Inflammatory macrophage treated with lipopolysaccharide for 1 hour (primary cell): ENCODE measurements at places on chromosomes 11 and 22.

DNA sequence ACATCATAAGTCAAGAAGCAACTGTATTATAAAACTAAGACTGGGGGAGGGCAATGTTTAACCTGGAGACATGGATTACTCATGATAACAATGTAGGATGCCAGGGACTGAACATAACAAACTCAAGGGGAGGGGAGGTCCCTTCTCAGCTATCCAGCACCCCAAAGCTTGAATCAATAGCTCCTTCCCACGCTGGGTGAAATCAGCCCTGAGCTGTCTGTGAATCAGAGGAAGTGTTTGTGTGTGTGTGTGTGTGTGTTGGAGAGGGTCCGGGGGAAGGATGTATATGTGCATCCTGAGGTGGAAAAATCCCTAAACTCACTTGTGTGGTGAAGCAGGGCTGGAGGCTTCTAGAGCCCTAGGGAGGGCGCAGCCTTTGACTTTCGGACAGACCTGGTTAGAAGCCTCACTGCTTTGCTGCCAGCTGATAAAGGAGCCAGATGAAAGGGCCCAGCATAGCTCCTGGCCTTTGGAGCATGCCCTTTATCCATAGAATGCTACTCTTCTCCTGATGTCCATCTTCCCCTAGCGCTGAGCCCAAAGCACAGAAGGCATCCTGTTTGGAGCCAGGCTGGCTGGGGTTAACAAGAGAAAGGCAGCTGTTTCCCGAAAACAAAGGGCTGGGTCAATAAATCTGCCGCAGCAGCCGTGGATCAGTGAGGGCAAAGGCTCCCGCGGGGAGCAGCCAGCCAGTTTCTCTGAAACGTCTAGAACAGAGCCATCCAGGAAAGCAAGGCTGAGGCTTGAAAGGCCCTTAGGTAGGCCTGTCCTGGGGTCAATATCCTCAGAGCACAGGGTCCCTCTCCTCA, 35.8 kb downstream of the TNKS1BP1 start:
- no peak for DNase-seq

DNA sequence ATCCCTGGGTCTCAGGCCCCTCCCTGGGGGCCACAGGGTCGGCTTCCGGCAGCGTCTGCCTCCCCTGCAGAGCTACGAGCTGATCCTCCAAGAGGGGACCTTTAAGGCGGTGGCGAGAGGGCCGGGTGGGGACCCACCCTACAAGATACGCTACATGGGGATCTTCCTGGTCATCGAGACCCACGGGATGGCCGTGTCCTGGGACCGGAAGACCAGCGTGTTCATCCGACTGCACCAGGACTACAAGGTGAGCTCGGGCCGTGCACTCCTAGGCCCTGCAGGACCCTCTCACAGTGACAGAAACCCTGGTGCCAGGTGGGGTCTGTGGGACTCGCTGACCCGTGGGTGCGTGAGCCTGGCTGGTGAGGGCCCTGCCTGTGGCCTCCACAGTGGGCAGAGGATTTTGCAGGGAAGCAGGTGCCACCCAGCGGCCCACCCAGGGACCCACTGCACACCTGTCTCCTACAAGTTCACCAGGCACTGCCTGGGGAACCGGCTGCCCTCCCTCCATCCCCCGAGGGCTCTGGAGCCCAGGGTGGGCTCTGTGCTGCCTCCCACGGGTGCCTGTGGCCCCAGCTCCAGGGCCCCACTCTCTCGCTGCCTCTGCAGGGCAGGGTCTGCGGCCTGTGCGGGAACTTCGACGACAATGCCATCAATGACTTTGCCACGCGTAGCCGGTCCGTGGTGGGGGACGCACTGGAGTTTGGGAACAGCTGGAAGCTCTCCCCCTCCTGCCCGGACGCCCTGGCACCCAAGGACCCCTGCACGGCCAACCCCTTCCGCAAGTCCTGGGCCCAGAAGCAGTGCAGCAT, 13.7 kb downstream of the MUC5B start:
- DNase-seq = no peak

DNA sequence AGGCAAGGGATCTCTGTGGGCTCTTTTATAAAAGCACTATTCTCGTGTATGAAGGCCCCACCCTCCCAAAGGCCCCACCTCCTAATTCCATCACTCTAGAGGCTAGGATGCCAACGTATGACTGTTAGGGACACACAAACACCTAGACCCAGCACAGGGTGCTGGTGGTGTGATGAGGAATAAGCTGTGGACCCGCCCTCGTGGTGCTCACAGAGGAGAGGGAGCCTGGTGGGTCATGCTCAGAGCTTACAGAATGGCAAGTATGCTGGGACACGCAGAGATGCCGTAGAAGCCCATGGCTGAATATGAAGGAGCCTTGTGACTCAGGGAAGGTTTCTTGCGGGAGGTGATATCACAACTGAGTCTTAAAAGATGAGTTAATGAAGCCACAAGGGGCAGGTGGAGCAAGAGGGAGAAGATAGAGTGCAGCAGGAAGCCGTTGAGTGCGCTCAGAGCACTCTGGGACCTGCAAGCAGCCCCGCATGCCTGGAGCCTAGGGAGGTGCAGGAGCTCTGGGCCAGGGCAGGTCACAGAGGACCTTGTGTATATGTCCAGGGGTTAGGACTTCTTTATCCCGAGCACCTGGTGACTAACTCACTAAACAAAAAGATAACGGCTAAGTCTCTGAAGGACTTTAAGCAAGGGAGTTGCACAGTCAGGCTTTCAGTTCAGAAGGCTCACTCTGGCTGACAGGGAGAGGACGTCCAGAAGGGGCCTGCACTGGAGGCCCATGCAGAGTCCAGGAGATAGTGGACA, 160.9 kb downstream of the TRIM29 start:
- no peak for DNase-seq

GRCh38 chr11:79206951-79207350, 233.9 kb downstream of the TENM4 start:
- no peak for DNase-seq

GRCh38 chr11:76553554-76554476, 109.0 kb downstream of the EMSY start:
- DNase-seq = no peak

DNA sequence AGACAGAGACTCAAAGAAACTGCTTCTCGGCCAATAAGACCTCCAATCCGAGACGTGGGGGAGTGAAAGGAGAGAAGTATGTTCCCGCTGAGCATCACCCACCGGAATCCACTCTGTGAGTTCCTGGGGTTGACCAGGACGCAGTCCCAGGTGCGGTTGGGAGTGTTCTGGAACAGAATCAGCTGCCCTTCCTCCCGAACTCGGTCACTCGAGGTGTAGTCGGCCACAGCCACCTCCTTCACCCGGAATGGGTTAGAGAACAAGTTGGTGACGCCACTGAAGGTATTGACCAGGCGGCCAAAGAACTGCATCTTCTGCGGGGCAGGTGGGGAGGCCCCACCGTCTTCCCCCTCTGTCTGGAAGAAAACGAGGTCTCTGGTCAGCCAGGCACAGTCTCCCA, 12.5 kb downstream of the PLA2G6 start:
- DNase-seq = no peak

DNA sequence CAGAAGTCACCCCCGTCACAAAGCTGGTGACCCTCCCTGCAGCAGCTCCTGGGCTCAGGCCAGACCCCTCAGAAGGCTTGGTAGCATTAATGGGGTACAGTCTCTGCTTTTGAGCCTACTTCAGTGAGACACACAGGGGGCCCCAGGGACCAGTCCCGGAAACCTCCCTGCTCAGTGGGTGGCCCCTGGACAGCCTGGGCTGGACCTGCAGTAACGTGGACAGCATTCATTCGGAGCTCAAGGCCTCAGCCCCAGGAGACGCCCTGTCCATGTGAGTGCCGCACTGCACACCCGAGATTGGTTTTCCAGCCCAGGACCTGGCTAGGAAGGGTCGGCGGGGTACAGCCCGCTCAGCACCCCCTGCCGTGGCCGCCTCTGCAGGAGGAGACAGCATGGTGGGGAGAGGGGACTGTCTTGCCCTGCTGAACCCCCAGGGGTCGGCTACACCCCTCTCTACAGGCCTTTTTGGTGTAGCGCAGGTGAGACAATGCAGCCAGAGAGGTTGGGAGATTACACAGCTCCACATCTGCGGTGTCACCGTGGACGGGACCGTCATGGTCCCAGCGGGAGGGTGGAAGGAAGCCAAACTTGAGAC, 83.4 kb downstream of the FBLN1 start:
- no peak for DNase-seq

DNA sequence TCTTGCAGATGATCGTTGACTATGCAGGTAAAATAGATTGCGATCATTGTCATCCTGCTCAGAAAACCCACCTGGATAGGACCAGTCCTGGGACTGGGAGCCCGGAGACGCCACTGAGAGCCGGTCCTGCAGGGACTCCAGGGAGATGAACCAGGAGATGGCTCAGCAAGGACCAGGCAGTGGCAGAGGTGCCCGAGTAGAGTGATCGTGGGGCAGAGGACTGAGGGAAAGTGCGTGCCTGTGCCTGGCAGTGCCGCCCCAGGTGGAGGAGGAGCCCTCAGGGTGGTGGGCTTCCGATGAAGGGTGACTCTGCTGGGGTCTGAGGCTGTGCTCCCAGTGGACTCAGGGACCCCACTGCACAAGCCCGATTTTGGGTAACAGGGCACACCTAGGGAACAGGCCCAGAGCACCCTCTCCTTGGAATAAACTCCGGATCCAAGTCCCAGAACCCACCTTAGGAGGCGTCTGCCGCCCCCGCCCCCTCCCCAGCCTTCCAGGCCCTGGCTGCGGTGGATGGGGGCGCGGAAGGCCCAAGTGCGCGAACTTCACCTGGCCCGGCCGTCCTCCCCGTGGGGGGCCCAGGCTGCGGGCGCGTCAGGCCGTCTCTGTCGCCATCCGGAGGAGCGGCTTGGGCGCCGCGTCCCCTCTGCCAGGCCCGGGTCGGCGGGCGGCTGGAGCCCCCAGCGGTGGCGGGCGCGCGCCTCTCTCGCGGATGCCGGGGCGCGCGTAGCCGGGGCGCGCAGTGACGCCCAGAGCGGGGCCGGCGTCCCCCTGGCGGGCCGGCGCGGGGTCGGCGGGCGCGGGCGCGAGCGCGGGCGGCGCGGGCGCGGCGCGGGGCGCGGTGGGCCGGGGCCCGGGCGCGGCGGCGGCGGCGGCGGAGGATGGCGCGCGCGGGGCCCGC, 1338.8 kb downstream of the BRD1 start:
- no peak for DNase-seq

DNA sequence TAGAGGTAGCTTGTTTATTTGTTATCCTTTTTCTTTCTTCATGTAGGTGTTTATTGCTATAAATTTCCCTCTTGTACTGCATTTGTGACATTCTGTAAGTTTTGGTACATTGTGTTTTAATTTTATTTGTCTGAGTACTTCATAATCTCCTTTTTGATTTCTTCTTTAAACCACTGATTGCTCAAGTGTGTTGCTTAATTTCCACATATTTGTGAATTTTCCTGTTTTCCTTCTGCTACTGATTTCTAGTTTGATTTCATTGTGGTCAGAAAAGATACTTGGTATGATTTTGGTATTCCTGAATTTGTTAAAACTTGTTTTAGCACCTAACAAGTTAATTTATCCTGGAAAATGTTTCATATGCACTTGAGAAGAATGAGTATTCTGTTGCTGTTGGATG, 15.1 kb downstream of the OR10V1 start:
- no peak for DNase-seq

- DNase-seq = no peak
Measured at GRCh38 chr11:15565880-15566279, 451.2 kb downstream of the INSC start.

GRCh38 chr22:47355776-47356510, 593.5 kb downstream of the TBC1D22A start:
- no peak for DNase-seq

GRCh38 chr22:27597703-27598444, 203.7 kb downstream of the MN1 start:
- no peak for DNase-seq

DNA sequence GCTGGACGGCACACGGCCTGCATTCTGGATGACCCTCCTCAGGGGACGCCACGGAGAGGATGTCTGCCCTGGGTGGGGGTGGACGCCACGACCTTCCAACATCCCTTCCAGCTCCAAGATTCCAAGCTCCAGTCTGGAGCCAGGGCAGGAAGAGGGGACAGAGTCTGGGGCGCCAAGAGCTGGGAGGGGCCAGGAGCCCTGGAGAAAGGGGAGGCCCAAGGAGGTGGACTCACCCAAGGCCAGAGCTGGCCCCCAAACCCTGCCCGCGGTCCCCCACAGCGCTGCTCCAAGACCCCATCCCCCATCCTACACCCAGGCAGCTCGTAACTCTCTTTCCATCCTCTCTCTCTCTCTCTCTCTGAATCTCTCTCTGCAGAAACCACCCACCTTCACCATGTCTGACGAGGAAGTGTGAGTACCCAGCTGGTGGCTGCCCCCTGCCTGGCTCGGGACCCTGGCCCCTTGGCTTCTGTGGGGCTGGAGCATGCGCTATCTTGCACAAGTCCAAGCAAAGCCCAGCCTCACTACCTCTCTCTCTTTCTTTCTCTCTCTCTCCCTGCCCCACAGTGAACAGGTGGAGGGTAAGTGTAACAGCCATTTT, 3.1 kb downstream of the TNNT3 start:
- DNase-seq = no peak

DNA sequence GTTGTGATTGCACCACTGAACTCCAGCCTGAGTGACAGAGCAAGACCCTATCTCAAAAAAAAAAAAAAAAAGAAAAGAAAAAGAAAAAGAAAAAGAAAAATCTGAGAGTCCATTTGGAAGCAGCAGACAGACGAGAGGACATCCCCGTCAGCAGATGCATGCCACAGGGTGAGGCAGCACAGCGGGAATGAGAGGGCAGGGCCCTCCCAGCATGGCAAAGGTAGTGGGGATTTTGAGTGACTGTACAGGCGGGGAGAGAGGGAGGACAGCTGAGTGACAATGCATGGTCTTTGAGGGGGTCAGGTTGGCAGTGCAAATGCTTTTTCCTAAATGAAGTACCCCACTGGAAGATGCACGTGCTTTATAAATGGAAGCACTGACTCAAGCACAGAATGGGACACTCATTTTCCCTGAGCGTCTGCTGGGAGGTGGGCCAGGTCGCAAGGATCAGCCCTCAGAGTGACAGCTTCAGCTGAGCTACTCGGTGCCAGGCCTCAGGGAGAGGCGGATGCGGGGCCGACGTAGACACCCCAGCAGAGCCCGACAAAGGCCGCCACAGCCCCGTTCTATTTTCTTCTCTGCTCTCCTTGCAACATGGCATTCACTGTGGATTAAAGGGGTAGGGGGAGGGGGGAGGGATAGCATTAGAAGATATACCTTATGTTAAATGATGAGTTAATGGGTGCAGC, 113.5 kb downstream of the SHANK2 start:
- no peak for DNase-seq

DNA sequence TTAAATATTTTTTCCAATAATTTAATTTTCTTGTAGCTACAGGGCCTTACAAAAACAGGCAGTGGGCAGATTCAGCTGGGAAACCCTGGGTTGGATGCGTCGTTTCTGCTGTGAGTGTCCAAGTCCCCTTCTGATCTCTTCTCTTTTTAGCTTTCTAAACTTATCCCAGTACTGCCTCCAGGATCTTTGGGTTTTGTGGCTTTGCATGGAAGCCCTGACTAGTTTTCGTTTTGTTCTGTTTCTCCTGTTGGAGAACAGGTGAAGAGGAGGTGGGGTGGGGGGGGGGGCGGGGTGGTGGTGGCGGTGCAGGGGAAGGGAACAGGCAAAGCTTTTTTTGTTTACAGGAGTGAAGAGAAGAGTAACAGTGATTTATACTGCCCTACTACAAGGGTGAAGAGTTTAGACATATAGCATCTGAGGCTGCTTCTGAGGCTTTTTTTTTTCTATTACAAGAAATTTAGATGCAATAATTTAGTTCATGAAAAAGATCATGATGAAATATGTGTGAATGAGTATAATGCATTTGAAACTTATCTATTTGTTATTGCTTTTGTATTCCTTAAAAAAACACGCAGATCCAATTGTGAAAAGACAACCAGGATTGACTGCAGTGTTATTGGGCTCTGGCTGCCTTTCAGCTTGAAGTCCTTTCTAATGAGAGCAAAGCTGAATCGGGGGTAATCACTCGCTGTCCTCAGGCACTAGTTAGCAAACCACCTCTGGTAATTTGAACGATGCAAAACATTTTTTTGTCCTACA, 142.9 kb downstream of the NCAM1 start:
- DNase-seq = no peak
